ENCODE measurements at places on chromosomes 4 and X. TPM values are rescaled to one million over a fixed set of nuclear protein-coding genes. Genes with fewer than 3 reads are reported as not detected.
A peak's percentile ranks its signal among the peaks of the same experiment; 100 is the strongest.

GRCh38 chr4:53558065-53558801 lies 33.1 kb downstream of the LNX1 start:
- no peaks in the 10 kb centered on the region for H3K27me3 ChIP-seq
- peak; percentile 68 for DNase-seq
- H3K4me3 ChIP-seq = no peak overlapping the region
- H3K27ac ChIP-seq = no peak overlapping the region

DNA sequence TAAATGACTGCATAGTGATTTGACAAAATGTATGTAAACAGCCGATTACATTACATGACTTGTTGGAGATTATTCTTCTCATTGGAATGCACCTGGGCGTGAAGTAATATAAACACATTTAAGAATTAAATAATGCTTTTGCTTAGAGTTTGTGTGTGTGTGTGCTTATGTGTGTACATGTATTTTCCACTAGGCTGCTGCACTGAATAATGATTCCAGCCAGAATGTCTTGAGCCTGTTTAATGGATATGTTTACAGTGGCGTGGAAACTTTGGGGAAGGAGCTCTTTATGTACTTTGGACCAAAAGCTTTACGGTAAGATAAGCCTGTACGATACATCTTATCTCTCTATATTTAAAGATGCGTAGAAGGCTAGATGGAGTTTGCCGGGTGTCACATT lies 12.6 kb downstream of the NEIL3 start:
- peaks cover 9% of the 10 kb centered on the region for H3K4me1 ChIP-seq
- no peaks in the 10 kb centered on the region for H3K27me3 ChIP-seq
- no peak overlapping the region for H3K4me3 ChIP-seq
- H3K27ac ChIP-seq = no peak overlapping the region

DNA sequence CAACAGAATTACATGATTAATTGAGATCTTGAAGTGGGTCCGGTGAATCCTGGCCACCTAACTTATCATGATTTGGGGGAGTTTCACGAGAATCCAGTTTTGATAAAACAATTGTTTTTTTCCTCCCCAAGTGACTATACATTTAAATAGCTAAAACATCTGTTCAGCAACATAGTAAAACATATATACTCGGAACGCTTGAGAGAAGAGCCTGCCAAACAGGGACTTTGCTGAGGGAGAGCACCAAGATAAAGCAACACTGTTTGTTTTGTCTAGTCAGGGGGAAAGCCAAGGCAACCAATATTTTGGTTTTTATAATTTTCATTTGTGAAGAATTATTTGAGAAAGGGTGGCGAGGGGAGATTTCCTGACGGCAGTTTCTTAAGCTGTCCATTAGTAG lies 381 bp downstream of the PHEX start:
- no peak overlapping the region for H3K27ac ChIP-seq
- H3K36me3 ChIP-seq = no peaks in the 10 kb centered on the region
- no peaks in the 10 kb centered on the region for H3K4me1 ChIP-seq
- no peak overlapping the region for H3K4me3 ChIP-seq

GRCh38 chrX:19372170-19372546 lies 28.4 kb downstream of the PDHA1 start:
- H3K4me1 ChIP-seq = no peaks in the 10 kb centered on the region
- H3K4me3 ChIP-seq = peak overlapping the region; percentile 17
- H3K36me3 ChIP-seq = no peaks in the 10 kb centered on the region
- no peak overlapping the region for H3K27ac ChIP-seq

GRCh38 chr4:113278324-113278934 lies 229.0 kb downstream of the ANK2 start:
- peak; percentile 91 for DNase-seq
- H3K4me1 ChIP-seq = no peaks in the 10 kb centered on the region
- no peak overlapping the region for H3K4me3 ChIP-seq
- no peak overlapping the region for H3K27ac ChIP-seq
- peaks cover 10% of the 10 kb centered on the region for H3K36me3 ChIP-seq
- H3K27me3 ChIP-seq = no peaks in the 10 kb centered on the region

DNA sequence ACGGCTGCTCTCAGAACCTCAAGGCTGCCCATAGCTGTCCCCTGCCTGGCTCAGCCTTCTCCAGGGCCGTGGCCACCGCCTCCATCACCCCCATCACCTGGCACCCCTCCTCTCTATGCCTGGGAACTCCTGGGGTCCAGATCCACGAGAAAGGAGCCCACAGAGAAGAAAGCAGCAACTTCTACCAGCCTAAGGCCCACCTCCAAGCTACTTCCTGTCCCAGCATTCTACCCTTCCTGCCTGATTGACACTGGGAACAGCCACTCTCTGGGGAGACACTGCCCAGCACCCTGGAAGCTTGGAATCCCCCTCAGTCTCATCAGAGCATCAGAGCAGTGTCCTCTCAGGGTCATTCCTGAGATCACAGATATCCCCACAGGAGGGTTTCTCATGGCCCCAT lies 36.9 kb upstream of the PROM1 start:
- H3K27me3 ChIP-seq = no peaks in the 10 kb centered on the region
- no peak for DNase-seq
- H3K4me1 ChIP-seq = peaks cover 15% of the 10 kb centered on the region

GRCh38 chr4:20995015-20995414 lies 294.8 kb downstream of the PACRGL start:
- H3K4me1 ChIP-seq = no peaks in the 10 kb centered on the region
- no peak for DNase-seq
- H3K4me3 ChIP-seq = no peak overlapping the region
- no peaks in the 10 kb centered on the region for H3K36me3 ChIP-seq
- H3K27me3 ChIP-seq = no peaks in the 10 kb centered on the region

ITGB1BP2 gene
- 99.7 TPM for total RNA-seq

DNA sequence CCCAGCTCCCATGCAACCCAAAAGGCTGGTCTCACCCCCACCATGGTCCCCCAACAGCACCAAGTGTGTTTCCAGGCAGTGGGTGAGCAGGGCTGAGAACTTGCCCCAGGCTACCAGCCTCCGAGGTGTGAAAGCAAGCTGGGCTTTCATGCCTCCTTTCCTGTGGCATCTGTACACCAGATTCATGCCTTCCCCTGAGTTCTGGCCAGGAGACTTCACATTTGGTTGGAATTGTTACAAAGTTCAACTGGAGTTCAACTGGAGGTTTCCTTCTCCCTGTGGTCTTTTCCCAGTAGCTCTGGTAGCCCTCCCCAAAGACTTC lies 77.6 kb upstream of the RAB40AL start:
- no peak for DNase-seq
- H3K4me3 ChIP-seq = no peak overlapping the region
- H3K27ac ChIP-seq = no peak overlapping the region
- H3K36me3 ChIP-seq = no peaks in the 10 kb centered on the region
- no peaks in the 10 kb centered on the region for H3K27me3 ChIP-seq
- H3K4me1 ChIP-seq = no peaks in the 10 kb centered on the region

DNA sequence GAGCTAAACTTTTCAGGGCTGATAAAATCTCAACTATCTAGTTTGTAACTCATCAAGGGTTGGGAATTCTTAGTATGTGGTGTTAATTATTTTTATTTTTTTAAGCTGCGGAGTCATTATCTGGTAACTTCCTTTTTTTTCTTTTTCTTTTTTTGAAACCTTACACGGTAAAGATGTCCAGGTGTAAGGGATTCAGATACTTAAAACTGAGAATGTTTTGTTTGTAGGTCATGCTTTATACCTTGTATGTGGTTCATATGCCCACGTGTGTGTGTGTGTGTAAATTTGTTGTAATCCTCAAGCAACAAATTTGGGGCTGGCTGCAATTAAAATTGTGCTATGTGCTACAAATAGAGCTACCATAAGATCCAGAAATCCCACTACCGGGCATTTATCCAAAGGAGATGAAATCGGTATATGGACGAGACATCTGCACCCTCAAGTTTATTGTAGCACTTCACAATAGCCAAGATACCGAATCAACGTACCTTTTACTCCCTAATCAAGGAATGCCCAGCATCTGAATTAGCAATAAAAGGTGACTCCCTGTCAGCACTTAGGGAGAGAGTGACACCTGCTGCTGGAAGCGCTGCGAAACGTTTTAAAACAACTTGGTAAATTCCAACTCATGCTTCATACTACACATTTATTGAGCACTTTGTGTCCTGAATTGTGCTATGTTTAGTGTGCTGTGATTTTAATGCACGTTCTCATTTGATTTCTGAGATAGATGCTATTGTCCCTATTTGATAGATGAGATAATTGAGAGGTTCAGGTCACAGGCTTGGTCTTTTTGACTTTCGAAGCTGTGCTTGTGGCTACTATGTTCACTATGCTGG lies 16.1 kb downstream of the MSMO1 start:
- H3K4me3 ChIP-seq = no peak overlapping the region
- peak overlapping the region; percentile 11 for H3K27ac ChIP-seq
- H3K27me3 ChIP-seq = no peaks in the 10 kb centered on the region
- peaks cover 9% of the 10 kb centered on the region for H3K4me1 ChIP-seq

GRCh38 chrX:106247162-106247561 lies 79.1 kb downstream of the PWWP3B start:
- H3K4me1 ChIP-seq = no peaks in the 10 kb centered on the region
- DNase-seq = peak; percentile 25
- H3K36me3 ChIP-seq = no peaks in the 10 kb centered on the region
- no peak overlapping the region for H3K27ac ChIP-seq

GRCh38 chr4:60944060-60944459 lies 256.1 kb upstream of the ADGRL3 start:
- no peaks in the 10 kb centered on the region for H3K36me3 ChIP-seq
- no peaks in the 10 kb centered on the region for H3K27me3 ChIP-seq
- no peaks in the 10 kb centered on the region for H3K4me1 ChIP-seq

ERVMER34-1 gene
- 2.9 TPM for total RNA-seq

GRCh38 chrX:110698696-110699095 lies 96.9 kb downstream of the CHRDL1 start:
- DNase-seq = no peak
- no peak overlapping the region for H3K27ac ChIP-seq
- peaks cover 11% of the 10 kb centered on the region for H3K4me1 ChIP-seq
- peaks cover 4% of the 10 kb centered on the region for H3K27me3 ChIP-seq
- H3K36me3 ChIP-seq = no peaks in the 10 kb centered on the region

Measured in cardiac muscle cell (in vitro differentiated cells and primary cell).